PC-3 (cell line): ENCODE measurements at places on chromosomes 12 and 14. TPM values are rescaled to one million over a fixed set of nuclear protein-coding genes. Genes with fewer than 3 reads are reported as not detected.
A peak's percentile ranks its signal among the peaks of the same experiment; 100 is the strongest.

Gene OTX2
- total RNA-seq = not detected in 2 replicates

Gene EIF2S3B
- total RNA-seq = 0.63 and 0.95 TPM in 2 replicates

Gene PSME1
- total RNA-seq = 140 and 163 TPM in 2 replicates

DNA sequence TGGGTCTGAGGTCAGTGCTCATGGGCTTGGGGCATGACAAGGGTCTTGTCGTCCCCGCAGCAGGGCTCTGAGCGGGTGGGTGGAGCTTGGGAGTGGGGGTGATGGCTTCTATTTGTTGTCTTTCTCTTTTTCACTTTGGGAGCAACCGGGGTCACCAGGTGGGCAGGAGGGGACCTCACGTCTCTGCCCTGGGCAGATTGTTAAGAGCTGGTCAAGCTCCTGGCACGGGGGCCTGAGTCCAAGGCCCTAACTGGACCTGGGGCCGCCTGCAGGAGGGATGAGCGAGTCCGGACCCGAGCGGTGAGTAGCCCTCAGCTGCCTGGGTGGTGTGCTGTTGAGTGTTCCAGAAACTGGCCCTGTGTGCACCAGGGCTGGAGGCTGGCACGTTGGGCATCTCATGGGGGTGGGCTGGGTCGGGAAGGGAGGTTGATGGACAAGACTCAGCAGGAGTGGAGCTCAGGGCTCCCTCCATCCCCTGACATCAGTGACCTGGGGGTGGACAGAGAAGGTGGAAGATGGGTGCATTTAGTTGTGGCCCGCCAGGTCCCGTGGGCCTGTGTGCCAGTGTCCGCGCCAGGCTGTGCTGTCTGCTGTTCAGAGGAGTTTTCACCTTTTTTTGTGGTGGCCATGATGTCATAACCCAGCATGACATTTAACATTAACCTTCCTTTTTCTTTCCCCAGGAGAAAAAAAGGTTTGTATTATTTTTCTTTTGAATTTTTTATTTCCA, 27.5 kb downstream of the RTL1 start:
- H3K4me1 ChIP-seq = no peaks in the 10 kb centered on the region
- H3K27me3 ChIP-seq = no peaks in the 10 kb centered on the region
- no peak overlapping the region for H3K27ac ChIP-seq

DNA sequence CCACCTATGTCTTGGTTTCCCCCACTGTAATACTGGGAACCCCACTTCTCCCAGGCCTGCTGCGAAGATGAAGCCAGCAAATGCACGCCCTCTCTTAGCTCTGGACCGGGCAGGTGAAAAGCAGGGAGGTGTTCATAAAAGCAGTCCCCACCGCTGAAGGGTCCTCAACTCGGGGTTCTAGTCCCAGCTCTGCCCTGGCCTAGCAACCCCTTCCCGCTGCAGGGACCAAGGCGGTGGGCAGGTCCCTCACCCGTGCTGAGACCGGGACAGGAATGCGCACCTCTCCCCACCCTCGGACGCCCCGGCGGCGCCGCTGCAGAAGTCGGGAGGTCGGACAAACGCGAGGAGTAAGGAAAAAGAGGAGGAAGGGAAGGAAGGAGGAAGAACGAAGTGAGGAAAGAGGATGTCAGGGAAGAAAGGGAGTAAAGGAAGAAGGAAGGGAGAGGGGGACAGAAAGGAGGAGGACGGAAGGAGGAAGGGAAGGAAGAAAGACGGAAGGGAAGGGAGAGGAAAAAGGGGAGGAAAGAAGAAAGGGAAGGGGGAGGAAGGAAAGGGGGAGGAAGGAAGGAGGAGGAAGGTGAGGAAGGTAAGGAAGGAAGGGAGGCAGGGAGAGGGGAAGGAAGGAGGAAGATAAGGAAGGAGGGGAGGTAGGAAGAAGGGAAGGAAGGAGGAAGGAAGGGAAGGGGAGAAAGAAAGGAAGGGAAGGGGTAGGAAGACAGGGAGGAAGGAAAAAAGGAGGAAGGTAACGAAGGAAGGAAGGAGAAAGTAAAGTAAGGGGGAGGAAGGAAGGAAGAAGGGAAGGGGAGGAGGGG, 701 bp downstream of the SPRING1 start:
- H3K36me3 ChIP-seq = peaks cover 16% of the 10 kb centered on the region
- no peaks in the 10 kb centered on the region for H3K27me3 ChIP-seq
- peak overlapping the region; percentile 97 for H3K4me3 ChIP-seq
- H3K27ac ChIP-seq = no peak overlapping the region
- peaks cover 35% of the 10 kb centered on the region for H3K4me1 ChIP-seq

- peaks cover 21% of the 10 kb centered on the region; the same call in 1 of the 2 replicates for H3K36me3 ChIP-seq
- no peak for DNase-seq
- no peaks in the 10 kb centered on the region for H3K27me3 ChIP-seq
- H3K4me1 ChIP-seq = no peaks in the 10 kb centered on the region
- no peak overlapping the region for H3K4me3 ChIP-seq
Observed at GRCh38 chr14:67586369-67586768, 13.7 kb downstream of the PIGH start.
